Chondrocyte (in vitro differentiated cells): ENCODE measurements at places on chromosomes 2 and 18. TPM values are rescaled to one million over a fixed set of nuclear protein-coding genes. Genes with fewer than 3 reads are reported as not detected.

MDH1B gene
- total RNA-seq = 0.82 to 1.5 TPM (median 0.90 TPM) in 3 replicates

HOXD4 gene
- not detected in 3 replicates for total RNA-seq

LIMS3 gene
- total RNA-seq = 4.7 to 6.2 TPM (median 5.2 TPM) in 3 replicates

ABCG8 gene
- not detected in 3 replicates for total RNA-seq

CCDC85A gene
- 0.51 to 5.0 TPM (median 0.70 TPM) in 3 replicates for total RNA-seq
